ENCODE measurements at places on chromosomes 16 and 17.

DNA sequence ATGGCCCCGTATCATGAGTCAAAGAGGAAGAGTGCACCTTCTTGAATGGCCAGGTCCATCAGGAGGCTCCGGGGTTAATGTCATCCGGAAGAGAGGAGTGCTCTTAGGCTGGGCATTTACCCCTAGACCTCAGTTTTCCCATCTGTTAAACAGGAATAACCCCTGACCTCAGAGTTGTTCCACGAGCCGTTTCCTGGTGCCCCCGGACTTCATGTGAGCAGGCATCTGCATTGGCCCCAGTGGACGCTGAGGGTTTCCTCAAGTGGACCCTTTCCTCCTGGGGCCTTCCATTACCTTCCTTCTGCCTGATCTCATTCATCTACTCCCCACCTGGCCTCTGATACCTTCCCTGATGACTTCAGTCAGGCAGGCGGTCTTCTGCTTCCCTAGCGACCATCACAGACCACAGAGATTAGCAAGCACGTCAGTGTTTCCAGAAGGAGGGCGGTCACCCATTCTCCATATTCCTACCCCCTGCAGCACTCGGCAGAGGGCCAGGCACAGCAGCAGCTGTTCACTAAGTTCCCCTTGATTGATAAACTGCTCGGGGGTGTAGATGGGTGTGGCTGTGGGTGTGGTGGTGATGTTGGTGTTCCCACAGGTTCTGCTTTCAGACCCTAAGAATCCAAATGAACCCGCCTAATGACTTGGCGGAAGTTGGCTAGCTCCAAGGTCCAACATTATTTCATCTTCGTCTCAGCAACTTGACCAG is 346.6 kb upstream of the TNRC6C start:
- DNase-seq = no peak

- DNase-seq = no peak
Measured at GRCh38 chr17:33980193-33980592, 274.9 kb upstream of the CCL2 start.

GRCh38 chr16:87061243-87061920 is 255.8 kb downstream of the C16orf95 start:
- DNase-seq = no peak

DNA sequence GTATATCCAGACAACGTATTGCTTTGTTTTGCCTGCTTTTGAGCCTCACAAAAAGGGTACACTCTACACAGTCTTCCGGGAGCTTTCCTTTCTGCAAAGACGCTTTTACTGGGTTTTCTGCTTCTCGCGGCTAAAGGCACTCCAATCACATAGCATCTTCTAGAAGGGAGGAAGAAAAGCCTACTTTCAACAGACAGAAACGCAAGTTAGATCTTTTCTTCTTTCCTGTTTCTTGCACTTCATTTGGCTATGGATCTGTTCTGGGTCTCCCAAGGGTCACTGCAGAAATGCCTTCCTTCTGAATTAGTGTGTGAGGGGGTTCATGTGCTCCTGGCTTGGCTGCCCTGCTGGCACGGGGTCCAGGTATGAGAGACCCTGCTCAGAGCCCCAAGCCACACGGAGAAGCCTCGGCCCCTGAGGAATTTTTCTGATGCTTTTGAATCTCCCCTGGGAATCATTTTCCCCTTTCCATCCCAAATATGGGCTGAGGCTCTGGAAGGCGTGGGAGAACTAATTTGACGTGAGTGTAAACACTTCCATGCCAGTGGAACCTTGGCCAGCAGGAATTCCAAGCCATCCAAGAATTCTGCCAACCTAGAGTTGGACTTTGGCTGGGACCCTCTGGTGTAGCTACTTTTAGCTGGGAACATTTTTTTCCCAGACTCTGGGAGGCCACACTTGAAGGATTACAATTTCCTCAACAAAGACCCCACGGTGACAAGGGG is 49.6 kb upstream of the NKD1 start:
- no peak for DNase-seq

- peak; percentile 72 for DNase-seq
Measured at GRCh38 chr17:9016941-9017552, 4.3 kb upstream of the NTN1 start.

GRCh38 chr17:7932483-7932891 is 481 bp downstream of the CNTROB start:
- peak; percentile 44 for DNase-seq

- no peak for DNase-seq
Measured at GRCh38 chr16:74094514-74094913, 202.1 kb upstream of the PSMD7 start.

- no peak for DNase-seq
Measured at GRCh38 chr17:69066482-69066881, 5.8 kb upstream of the ABCA9 start.

DNA sequence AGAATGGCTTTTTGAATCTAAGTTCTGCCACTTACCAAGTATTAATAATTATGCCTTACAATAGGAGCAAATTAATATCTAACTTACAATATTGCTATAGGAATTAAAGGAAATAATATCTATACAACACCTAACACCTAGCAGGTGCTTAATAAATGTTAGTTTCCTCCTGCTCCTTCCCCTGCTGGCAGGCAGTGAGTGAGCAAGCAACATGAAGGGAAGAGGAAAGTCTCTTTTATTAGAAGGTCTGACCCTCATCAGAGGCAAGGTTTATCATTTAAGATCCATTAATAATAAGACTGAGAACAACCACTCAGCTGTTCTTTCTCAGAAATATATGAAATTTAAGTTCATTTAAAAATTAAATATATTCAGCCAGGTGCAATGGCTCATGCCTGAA is 6.7 kb upstream of the DYNC1LI2 start:
- no peak for DNase-seq

DNA sequence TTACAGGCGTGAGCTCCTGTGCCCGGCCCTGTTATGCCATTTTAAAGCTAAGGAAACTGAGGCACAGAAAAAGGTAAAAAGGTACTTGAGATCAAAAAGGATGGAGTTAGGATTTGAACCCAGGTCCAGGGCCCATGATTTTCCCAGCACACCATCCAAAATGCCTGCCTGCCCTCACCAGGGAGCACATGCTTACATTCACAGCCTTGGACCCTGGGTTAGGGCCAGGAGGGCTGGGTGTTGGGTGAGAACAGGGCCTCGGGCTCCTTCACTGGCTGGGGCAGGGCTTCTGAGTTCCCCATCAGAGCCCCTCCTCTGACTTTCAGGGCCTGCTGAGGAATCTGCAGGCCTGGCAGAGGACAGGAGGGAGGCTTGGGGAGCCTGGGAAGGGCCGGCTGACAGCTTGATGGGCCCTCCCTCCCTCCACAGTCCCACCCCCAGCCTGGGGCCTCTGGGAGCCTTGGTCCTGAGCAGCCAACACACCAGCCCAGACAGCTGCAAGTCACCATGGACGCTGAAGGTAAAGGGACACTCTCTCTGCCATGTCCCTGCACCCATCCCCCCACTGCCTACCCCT is at the start of gene QPRT:
QPRT (plus strand) TSS at position 490 of the 577 bp plus-strand sequence; CDS start at position 508, 18 bp downstream.
- DNase-seq = no peak

DNA sequence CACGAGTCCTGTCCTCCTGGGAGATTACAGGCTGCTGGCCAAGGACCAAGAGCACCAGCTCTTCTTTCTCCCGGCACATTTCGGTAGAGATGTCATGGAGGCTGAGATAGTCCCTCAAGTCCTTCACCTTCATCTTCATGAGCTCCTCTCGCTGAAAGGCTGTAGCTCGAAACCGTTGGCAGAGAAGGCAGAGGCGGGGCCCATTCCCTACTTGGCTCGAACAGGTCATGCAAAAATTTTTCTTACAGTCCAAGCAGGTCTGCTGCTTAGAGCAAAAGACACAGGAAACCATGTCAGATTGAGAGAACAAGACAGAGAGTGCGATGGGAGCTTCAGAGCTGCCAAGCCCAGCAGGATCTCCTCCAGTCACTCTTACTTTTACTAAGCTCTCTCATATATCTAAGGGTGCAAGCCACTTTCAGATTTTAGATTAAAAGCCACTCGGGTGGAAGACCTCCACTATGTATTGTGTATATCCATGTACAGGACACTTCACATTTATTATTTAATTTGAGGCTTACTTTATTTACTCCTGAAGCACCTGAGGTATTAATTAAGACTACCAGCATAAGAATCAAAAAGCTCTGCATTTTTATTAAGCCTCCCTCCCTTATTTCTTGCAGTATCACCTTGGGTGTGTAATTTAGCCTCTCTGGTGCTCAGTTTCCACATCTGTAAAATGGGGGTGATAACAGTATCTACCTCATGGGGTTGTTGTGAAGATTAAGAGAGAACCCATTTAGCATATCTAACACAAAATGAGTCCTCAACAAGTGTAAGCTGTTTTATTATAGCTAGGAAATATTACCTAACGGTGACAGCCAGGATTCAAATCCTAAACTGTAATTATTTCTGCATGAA is 41.4 kb downstream of the LIG3 start:
- no peak for DNase-seq

- DNase-seq = peak; percentile 6
Measured at GRCh38 chr17:6166492-6167179, 96.5 kb downstream of the WSCD1 start.

GRCh38 chr16:20203272-20203671 is 124.0 kb downstream of the GP2 start:
- no peak for DNase-seq

DNA sequence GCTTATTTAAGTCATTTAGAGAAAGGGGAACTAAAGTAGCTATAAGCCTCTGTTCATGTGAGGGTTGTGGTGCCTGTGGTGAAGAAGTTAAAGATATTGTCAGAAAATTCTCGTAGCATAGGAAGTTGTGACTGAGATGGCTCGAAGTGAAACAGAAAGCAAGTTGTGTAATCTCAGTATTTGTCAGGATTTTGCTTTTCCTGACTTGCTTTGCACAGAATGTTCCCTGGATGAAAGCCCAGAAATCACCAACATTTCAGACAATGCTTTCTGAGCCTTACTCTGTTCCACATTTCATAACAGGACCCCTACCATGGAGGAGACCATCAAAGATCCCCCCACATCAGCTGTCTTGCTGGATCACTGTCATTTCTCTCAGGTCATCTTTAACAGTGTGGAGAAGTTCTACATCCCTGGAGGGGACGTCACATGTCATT is 10.6 kb downstream of the CALCOCO2 start:
- peak; percentile 86 for DNase-seq

DNA sequence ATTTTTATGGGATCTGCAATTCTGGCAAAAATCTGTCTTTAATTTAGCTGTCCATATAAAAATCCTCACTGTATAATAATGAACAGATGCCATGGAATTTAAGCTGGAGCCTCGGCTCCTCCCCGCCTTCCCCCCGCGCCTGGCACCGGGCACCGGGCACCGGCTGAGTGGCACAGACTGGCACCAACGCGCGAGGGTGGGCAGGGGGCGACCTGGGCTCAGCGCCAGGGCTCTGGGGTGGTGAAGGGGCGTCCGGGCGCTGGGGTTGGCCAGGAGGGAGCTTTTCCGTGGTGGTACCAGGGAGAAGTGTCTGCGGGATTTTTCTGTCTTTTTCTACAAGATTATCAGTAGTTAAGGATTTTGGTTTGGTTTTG is 9.1 kb downstream of the NEUROD2 start:
- DNase-seq = no peak

DNA sequence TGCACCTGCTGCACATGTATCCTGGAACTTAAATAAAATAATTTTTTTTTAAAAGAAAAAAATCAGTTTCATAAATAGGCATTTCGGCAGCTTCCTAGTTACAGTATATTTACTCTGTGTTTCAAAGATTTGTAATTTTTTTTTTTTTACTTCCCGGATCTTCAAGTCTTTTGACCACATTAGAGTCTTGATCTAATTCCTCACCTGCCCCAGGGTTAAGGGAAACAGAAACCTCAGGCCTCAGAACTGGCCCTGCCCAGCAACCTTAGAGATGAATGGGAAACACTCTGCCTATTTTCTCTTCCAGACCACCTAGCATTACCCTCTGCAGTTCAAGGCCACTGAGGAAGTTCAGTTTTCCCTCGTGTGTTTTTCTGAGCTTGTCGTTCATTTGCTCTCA is 304.0 kb downstream of the MAF start:
- no peak for DNase-seq

DNA sequence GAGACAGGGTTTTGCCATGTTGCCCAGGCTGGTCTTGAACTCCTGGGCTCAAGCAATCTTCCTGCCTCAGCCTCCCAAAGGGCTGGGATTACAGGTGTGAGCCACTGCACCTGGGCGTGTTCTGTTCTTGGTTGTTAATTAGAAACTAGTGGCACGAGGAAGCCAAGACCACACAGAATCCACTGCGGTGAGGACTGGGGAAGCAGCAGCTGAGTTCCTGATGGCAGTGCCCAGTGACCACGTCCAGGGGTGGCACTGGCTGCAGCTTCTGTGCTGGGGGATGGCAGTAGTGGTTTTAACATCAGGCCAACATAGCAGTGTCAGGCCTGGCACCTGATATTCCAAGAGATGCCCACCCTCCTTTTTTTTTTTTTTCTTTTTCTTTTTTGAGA is 39.7 kb upstream of the NDRG4 start:
- no peak for DNase-seq

DNA sequence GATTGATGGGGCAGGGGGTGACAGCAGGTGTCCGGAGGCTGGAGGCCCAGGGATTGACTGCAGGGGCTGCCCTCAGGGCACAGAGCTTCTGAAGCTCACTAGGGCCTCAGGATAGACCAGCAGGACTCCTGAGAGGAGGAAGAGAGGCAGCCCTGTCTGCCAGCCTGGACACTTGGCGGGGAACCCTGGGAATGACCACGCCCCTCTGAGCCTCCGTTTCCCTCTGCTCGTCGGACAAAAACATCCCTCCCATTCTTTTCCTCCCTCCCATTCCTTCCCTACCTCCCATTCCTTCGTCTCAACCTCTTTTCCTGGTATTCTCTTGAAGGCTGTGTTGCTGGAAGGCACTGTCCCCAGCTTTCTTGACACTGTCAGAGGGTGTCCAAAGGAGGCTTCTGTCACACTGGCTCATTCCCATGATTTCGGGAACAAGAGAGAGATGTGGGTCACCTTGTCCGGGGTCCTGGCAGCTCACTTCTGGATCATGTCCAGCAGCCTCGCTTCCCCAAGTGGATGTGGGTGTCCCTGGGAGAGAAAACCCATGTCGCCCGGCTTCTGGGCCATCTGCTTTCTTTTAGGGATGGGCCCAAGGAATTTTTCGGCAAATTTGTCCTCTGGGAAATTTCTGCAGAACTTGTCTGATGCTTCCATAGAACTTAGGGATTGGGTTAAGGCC is 145.5 kb downstream of the CMIP start:
- DNase-seq = no peak

GRCh38 chr16:80601182-80601581 is 60.4 kb downstream of the DYNLRB2 start:
- DNase-seq = no peak

DNA sequence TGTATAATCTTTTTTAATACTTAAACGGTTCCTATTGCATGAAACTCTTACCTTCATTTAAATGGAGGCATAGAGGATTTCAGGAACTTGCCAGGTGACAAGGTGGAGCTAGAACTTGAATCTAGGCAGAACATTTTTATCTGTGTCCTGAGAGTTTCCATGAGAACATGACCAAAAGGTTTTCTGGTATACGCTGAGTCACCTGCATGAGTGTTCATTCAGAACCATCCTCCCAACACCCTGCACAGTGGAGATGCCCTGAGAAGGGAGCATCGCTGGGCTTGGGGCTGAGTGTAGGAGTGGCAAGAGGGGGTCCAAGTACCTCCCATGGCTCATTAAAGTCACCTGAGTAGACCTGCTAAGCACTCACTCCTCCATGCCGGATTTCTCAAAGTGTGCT is 169.7 kb upstream of the CACNG5 start:
- no peak for DNase-seq

All from NB4 (cell line).